Renal cortical epithelial cell (primary cell): ENCODE measurements at places on chromosomes 7 and 10.

DNA sequence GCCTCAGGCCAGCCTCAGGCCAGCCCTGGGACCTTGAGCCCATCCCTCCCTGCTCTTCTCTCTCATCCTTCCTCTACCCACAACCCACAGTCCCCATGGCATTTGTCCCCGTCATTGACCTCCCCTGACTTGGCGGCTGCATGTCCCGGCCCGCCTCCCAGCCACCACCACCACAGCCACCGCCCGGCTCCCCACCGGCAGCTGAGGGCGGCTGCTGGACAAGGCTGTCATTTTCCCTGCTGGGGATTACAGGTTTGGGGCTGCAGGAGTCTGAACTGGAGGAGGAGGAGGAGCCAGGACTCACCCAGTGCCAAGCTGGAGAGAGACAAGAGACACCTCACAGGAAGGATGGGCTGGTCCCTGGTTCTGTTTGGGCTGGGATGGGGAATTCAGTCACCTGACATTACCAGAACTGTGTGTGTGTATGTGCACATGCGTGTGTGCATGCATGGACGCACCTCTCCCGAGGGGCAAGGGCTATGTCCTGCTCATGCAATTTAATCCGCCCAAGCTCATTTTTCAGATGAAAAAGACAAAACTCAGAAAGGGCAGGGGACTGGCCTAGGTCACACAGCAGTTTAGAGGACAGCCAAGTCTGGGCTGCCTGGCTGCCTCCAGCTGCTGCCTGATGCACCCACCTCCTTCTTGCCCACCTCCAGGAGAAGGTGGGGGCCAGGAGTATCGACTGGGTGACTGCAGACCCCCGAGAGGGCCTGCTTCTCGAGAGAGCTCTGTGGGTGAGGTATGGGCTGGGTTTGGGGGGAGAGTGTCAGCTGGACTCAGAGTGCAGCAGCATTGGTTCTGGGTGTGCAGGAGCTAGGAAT lies 113.1 kb downstream of the ZMIZ1 start:
- DNase-seq = no peak

GRCh38 chr7:2154121-2154520 lies 78.6 kb downstream of the MAD1L1 start:
- DNase-seq = no peak

DNA sequence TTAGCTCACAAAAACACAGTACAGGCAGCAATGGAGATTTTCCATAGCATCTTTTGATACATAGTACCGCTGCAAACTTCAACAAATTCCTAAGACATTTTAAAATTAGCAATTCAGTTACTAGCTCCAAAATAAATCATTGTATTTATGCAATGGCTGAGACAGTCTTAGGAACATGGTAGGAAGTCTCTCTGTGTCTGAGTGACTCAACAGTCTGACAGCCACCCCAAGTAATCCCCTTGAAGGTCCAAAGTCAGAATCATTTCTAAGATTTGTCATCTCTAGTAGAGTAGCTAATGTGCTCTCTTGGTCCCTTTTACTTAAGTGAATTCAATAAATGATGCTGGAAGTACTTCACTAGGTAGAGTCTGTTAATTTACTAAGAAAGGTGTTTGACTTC lies 93.8 kb upstream of the NOBOX start:
- peak; percentile 5 for DNase-seq

GRCh38 chr7:87170828-87171227 lies 18.6 kb downstream of the DMTF1 start:
- no peak for DNase-seq

DNA sequence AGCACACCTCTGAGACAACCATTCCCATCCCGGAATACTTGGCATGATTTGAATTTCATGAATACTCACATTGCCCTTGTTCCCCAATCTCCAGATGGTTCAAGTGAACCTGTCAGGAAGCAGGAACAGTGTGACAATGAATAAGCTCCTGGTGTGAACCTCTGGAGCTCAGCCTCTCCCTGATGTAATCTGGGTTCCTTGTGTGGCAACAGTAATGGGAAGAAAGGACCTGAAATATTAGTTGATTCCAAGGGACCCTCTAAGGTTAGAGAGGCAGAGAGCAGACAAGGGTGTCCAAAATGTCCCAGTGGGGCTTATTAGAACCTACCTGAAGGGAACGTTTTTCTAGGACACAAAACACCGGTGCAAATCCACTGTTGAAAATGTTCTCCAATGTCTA lies 8.5 kb downstream of the OR2A7 start:
- DNase-seq = peak; percentile 35

- DNase-seq = no peak
Observed at GRCh38 chr10:49769692-49770091, 7.6 kb upstream of the OGDHL start.

GRCh38 chr10:58994226-58995057 lies 182.0 kb upstream of the PHYHIPL start:
- peak; percentile 39 for DNase-seq

DNA sequence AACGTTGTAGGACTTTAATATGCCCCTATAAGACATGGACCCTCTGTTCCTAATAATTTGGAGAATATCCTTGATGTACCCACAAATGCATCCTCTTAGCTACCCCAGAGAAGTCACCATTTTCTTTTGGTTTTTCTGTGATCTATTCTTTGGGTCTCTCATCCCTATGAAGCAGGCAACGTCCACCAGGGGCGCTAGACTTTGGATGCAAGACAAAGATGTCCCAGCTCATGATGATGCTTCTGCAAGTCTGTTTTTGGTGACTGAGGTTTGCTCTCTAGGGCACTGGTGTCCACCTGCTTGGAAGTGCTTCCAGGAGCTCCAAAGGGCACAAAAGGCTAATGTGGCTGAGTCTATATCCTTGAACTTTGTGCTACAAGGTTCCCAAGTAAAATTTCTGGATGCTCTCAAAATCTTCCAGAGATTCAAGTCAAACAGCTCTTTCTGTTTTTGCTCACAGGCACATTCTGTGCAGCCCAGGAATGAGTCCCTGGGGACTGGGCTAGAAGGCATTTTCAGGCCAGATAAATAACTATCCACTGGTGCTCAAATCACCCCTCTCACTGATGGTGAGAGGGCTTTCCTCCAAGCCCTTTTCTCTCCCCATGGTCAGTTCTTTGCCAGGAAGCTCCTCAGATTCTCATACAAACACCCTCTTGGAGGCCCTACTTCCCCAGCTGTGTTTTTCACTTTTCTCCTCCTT lies 166.4 kb downstream of the C7orf25 start:
- DNase-seq = peak; percentile 3

DNA sequence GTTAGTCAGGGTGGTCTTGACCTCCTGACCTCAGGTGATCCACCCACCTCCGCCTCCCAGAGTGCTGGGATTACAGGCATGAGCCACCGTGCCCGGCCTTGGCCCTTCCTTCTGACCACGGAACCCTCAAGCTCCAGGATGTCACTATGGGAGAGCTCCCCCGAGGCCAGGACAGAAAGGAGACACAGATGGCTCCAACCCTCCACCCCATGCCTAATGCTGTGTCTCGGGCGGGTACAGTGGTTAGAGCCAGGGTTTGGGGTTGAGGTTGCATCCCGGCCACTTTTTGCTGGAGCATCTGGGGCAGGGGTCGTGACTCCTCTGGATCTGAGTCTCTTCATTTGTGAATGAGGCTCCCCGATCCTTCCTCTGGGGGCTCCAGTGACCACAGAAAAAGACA lies 8.1 kb downstream of the MYL10 start:
- no peak for DNase-seq

DNA sequence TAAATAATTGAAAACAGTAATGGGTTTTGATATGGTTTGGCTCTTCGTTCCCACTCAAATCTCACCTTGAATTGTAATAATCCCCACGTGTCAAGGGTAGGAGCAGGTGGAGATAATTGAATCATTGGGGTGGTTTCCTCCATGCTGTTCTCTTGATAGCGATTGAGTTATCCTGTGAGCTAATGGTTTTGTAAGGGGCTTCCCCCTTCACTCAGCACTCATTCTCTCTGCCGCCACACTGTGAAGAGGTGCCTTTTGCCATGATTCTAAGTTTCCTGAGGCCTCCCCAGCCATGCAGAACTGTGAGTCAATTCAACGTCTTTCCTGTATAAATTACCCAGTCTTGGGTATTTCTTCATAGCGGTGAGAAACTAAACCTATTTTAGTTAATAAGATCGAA lies 551.7 kb upstream of the POT1 start:
- DNase-seq = no peak

DNA sequence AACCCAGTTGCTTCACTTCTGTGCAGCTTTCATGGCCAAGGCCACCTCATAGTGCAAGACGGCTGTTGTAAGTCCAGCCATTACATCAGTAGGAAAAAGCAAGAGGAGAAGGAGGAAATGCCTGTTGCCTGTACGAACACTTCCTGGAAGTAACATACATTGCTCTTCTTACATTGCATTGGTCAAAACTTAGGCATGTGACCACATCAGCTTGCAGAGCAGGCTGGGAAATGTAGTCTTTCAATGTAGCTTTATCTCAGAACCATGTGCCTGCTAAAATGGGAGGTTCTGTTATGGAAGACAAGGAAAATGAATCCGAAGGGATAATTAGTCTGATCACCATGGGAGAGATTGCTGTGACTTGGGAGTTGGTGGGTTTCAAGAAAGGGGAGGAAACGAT lies 4.3 kb downstream of the SLC29A3 start:
- DNase-seq = no peak

DNA sequence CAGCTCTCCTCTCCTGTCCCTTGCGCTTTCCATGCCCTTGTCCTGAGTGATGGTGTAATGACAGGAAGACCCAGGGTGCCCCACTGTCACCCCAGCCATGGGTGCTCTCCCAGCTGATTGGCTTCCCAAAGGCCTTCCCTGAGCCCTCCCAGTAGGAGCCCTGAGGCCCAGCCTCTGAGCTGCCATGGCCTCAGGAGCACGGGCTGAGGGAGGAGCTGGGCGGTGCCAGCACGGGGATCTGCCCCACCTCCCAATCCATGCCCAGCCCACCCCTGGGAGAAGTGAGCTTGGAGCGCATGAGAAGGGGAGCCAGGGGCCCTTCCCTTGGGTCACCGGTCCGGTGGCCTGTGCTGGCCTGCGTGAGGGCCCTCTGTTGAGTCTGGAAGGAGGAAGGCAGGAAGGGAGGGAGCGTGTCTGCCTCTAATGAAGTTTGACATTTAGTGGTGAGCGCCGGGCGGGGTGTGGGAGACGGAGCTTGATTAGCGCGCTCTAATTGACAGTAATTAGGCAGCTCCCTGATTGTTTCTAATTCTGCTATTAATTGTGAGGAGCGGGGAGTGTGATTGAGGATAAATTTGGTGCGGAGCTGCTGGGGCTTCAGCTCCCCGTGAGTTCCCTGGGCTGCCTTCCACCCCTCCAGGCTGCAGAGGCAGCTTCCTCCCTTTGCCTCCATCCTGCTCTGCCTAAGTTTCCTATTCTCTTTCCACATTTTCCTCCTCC lies 28.3 kb downstream of the GBX1 start:
- no peak for DNase-seq
